Endothelial cell (in vitro differentiated cells): ENCODE measurements at places on chromosomes 1 and 21.

- DNase-seq, result no peak
These were observed 25.0 kb upstream of the TRIM33 start for GRCh38 chr1:114536043-114536442.

- no peak for DNase-seq
These were observed 27.5 kb downstream of the DMBX1 start for GRCh38 chr1:46517010-46517600.

GRCh38 chr21:46347791-46348381, 23.9 kb downstream of the PCNT start:
- no peak for DNase-seq

DNA sequence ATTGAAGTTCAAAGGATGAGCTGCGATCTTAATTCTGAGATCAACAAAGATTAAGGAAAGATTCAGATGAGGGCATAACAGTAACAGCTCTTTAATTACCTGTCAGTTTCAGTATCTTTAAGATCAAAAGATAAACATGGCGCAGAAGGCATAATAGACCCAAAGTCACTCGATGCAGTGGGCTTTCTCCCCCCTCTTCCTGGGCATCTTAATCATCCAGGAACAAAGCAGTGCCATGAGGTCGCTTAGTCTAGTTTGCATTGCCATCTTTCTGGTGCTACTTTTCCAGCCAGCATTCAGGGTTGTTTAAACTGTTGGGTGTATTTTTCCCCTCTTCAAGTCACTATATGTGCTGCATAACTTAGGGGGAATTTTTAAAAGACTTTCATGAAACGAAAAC, 72.3 kb downstream of the HUNK start:
- no peak for DNase-seq

GRCh38 chr1:207866471-207867135, 44.3 kb downstream of the CD34 start:
- no peak for DNase-seq

- DNase-seq, result no peak
These were observed 37.2 kb downstream of the RIMS3 start for GRCh38 chr1:40627987-40628902.

GRCh38 chr1:3480369-3480719, 25.9 kb downstream of the ARHGEF16 start:
- DNase-seq, result no peak

DNA sequence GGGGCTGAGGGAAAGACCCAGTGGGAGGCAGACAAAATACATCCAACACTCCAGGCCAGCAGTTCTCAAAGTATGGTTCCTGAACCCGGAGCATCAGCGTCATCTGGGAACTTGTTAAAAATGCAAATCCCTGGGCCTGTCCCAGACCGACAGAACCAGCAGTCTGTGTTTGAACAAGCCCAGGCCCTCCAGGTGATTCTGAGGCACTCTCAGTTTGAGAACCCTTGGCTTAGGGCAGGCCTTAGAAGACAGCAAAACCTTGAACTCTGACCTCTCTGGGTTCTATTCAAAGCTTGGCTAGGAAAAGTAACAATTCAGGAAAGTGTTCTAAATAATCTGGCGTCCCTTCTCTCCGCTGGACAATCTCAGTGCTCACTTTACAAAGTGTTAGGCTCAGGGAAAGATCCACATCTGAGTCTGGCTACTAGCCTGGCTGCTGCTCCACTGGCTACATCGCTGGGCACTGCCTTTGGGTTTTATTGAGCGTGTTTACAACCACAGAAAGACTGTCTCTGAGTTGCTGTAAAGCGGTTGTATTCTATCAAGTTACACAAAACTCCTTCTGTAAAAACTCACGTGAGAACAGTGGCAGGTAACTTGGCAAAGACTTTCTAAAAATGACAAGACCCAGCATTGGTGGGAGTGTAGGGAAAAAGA, 166.1 kb downstream of the HIVEP3 start:
- no peak for DNase-seq

DNA sequence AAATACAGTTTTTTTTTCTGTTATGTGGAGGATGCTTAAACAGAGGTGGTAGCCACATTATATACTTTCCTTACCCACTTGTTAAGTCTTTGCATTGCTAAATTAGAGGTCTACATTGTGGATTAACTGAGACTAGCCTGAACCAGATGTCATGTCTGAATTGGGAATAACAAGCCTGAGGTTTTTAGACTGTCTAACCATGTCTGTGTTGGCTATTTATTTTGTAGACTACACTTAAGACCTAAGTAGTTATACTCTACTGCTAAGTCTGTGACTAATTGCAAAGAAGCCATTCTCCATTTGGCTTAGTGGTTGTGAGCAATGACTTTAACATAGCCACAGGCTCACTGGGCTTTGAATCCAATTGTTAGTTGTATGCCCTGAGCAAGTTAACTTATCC, 45.4 kb downstream of the CDC14A start:
- DNase-seq, result no peak

DNA sequence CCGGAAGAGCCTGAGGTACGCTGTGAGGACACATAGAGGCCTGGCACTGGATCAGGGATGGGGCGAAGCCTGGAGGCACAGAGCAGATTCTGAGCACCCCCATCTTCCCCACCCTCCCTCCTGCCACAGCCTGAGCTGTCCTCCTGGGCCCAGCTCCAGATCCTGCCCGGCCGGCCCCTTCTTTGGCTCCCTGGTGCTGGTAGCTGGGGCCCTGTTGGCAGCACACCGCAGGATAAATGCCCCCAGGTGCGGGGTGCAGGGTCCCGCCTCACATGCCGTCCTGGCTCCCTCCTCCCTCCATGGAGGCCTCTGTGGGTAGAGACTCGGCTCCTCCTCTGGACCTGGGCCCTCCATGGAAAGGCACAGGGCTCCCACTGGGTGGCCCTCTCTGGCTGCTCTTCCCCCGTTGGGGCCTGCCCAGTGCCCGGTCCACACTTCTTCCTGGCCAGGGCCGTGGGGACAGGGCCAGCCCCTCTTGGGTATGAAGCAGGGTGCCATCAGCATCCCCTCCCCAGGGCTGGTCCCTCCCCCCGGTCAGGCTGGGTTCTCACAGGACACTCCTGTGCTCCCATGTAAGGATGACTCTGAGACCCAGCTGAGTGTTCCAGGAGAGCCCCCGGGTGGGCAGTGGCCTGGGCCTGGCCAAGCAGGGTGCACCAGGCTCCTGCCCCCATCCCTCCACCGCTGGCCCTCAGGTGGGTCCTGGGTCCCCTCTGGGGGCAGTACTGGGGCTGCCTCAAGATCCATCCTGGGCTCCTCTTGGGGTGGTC, 1.1 kb upstream of the OBSCN start:
- DNase-seq, result no peak

- DNase-seq, result no peak
These were observed 9.2 kb upstream of the CHIA start for GRCh38 chr1:111281411-111281810.

GRCh38 chr1:8122477-8123407, 96.6 kb upstream of the ERRFI1 start:
- DNase-seq, result no peak

- no peak for DNase-seq
These were observed 39.6 kb upstream of the LPGAT1 start for GRCh38 chr1:211870156-211870555.

DNA sequence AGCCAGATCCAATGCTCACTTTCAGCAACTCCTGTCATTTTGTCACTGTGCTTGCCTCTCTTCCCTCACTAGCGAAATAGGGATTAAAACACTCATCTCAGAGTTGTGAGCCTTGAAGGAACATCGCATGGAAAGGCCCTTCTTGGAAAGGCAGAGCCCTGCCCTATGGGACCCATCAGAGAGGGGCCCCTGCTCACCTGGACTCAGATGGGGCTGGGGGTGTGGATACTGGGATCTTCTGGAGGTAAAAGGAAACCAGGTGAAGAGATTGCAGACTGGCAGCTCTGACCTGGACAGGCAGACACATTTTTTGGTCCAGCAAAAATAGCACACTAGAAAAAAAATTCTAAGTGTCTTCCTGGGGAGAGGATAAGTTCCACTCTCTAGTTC, 54.2 kb upstream of the EPS8L3 start:
- no peak for DNase-seq

DNA sequence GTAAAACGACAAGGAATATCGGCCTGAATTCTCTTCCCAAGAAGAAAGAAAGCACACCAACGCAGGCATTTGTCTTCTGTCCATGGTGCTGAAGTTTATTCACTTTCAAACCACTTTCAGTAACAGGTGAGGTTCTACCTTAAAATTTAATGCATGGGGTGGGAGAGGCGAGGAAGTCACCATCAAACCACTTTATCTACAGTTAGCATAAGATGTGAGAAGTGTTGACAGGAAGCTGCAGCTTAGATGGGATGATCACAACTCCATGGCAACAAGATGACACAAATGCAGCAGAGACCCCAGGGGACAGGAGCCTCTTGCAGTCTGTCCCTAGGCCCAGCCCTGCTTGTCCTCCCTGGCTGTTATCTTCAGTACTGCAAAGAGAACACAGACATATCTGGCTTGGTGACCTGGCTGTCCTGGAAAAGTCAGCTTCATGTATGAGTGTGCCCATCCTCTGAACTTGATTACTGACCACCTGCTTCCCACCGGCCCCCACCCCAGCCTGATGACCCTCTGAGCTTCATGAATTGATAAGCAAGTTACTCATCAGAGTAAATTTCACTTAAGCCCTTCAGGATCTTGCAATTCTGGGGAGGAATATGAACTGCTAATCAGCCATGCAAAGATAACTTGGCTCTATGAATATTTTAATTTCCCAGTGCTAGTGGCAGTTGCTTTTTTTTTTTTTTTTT, 1.8 kb downstream of the NPPA start:
- DNase-seq, result no peak
